ENCODE measurements at places on chromosomes 6 and 20.
A peak's percentile ranks its signal among the peaks of the same experiment; 100 is the strongest.

GRCh38 chr6:37555040-37555781 is 55.5 kb upstream of the CCDC167 start:
- peaks cover 6% of the 10 kb centered on the region for H3K27me3 ChIP-seq
- no peak for DNase-seq
- peaks cover 23% of the 10 kb centered on the region for H3K4me1 ChIP-seq
- H3K4me3 ChIP-seq: no peak overlapping the region
- H3K27ac ChIP-seq: no peak overlapping the region

DNA sequence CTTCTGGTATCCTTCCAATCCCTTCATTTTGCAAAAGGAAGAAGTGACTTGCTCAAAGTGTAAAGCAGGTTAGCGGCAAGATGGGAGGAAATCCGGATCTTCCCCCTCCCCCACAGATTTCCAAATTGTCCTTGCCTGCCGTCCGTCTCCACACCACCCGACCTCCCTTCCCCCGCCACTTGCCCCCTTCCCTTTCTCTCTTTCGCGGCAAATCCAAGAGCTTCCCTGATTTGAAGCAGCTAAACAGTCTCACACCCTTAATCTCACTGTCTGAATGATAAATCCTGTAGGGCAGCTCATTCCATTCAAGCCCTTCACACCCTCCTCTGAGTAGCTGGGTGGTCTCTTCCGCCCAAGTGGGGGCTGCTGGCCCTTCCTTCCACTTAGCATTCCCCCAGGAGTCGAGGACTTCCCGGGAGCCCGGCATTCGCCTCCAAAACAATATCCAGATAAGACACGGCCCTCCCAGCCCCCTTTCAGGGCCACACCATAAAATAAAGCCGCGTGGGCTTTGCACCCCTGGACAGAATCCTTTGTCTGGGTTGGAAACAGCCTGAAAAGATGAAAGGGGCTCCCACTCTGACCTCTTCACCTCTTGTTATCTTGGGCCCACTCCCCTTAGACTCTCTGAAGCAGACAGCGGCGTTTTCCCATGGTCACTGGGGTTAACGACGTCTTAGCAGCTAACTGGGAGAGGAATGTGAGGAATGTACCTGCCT is 44.0 kb upstream of the PIM1 start:
- DNase-seq: no peak
- no peaks in the 10 kb centered on the region for H3K27me3 ChIP-seq
- no peaks in the 10 kb centered on the region for H3K36me3 ChIP-seq
- peak overlapping the region; percentile 84 for H3K27ac ChIP-seq

GRCh38 chr6:7241160-7241559 is 71.8 kb downstream of the SSR1 start:
- H3K27ac ChIP-seq: peak overlapping the region; percentile 33
- no peak for DNase-seq
- peaks cover 3% of the 10 kb centered on the region for H3K36me3 ChIP-seq
- peaks cover 31% of the 10 kb centered on the region for H3K4me1 ChIP-seq
- H3K27me3 ChIP-seq: no peaks in the 10 kb centered on the region
- H3K4me3 ChIP-seq: no peak overlapping the region

GRCh38 chr6:167146135-167146534 is 11.6 kb downstream of the GPR31 start:
- peaks cover 10% of the 10 kb centered on the region for H3K4me1 ChIP-seq
- DNase-seq: no peak
- H3K4me3 ChIP-seq: no peak overlapping the region
- H3K27me3 ChIP-seq: peaks cover 33% of the 10 kb centered on the region
- H3K36me3 ChIP-seq: peaks cover 3% of the 10 kb centered on the region

GRCh38 chr6:16759646-16760515 is 1.4 kb downstream of the ATXN1 start:
- peak; percentile 97 for DNase-seq
- H3K4me1 ChIP-seq: peaks cover 62% of the 10 kb centered on the region
- H3K27ac ChIP-seq: peak overlapping the region; percentile 97

DNA sequence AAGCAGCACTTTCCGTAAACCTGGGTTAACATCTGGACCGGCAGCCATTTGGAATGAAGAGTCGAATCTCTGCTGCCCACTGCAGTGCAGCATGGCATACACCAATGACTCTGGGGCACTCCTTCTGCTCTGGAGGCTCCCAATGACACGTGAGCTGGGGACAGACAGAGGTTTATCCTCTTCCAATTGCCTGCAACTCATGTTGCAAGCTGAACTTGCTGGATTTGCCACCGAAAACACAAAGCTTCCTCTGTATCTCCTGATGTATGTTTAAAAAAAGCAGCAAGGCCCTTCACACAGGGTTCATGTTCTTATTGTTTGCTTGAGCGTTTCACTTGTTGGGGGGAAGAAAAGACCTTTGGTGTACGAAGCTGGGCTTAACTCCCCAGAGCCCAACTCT is 10.8 kb downstream of the NCOA5 start:
- no peak overlapping the region for H3K27ac ChIP-seq
- peaks cover 11% of the 10 kb centered on the region for H3K36me3 ChIP-seq
- no peak overlapping the region for H3K4me3 ChIP-seq
- no peaks in the 10 kb centered on the region for H3K27me3 ChIP-seq
- no peak for DNase-seq
- peaks cover 9% of the 10 kb centered on the region for H3K4me1 ChIP-seq

DNA sequence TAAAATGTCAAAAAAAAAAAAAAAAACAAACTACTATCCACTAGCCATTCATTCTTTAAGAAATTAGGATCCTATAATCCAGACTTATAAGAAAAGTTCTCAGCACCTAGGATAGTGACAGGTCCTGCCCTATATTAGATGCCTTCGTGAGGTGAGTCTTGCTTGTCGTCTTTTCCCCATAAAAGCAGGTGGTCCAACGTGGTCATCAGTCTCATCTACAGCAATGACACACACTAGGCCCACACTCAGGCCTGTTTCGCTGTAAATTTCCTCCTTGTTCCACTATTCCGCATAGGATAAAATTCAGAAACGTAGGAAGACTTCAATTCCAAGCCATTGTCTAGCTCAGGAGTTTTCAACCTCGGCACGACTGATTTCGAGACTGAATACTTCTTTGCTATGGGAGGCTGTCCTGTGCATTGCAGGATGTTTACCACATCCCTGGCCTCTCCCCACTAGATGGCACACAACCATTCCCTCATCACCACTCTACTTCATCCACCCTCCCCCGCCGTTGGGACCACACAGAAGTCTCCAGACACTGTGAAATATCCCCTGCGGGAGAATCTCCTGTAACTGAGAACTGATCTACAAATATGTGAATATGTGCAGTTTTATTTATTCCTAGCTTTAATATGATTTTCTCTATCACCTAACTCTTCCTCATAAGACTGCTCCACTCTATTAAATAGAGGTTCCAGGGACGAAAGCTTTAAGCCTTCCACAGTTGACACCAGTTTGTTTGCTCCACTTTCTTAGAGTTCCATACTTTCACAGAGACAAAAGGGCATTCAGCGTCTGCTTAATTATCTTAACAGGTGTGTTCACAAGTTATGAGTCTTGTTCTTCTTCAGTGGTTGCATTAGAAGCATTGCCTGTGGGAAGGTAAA is 346.3 kb downstream of the BMP2 start:
- H3K27me3 ChIP-seq: no peaks in the 10 kb centered on the region
- peaks cover 3% of the 10 kb centered on the region for H3K4me1 ChIP-seq
- no peaks in the 10 kb centered on the region for H3K36me3 ChIP-seq
- H3K27ac ChIP-seq: no peak overlapping the region
- H3K4me3 ChIP-seq: no peak overlapping the region
- no peak for DNase-seq

DNA sequence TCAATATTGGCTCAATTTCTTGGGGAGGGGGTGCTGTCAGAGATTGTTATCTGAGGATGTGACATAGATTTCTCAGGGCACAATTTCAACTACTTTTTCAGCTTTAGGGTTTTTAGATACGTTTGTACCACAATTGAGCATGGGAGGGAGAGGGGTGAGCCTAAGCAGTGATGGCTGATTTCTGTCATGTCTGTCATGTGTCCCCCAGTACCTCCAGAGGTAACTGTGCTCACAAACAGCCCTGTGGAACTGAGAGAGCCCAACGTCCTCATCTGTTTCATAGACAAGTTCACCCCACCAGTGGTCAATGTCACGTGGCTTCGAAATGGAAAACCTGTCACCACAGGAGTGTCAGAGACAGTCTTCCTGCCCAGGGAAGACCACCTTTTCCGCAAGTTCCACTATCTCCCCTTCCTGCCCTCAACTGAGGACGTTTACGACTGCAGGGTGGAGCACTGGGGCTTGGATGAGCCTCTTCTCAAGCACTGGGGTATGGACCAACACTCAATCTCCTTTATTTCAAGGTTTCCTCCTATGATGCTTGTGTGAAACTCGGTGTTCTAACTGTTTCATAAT is 3.4 kb downstream of the HLA-DRA start:
- H3K27me3 ChIP-seq: peaks cover 9% of the 10 kb centered on the region
- H3K36me3 ChIP-seq: no peaks in the 10 kb centered on the region
- no peak overlapping the region for H3K27ac ChIP-seq
- H3K4me3 ChIP-seq: no peak overlapping the region
- DNase-seq: no peak

DNA sequence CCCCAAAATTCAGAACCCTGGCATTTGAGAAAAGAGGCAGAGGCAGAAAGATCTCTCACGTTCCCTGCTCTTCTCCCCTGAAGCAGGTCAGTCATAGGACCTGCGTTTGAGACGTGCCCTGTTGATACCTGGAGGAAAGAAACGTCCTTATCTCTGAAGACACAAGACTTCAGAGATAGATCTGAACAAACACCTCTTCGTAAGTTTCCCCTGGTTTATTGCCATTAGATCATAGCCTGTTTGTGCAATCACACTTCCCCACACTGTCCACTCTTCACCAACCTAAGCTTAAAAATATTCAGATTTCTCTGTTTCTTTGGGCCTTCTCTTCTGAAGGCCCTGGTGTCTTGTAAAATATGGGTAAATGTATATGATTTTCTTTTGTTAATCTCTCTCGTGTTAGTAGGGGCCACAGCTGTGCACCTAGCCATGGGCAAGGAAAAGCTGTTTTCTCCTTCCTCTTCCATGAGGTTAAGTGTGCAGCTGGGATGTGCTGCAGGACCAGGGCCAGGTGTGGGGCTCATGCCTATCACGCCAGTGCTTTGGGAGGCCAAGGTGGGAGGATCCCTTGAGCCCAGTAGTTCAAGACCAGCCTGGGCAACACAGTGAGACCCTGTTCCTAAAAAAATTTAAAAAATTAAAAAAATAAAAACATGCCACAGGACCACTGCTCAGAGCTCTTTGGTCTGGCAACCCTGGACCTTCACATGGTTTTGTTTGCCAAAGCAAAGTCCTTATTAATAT is 4.7 kb upstream of the SLC22A2 start:
- peaks cover 12% of the 10 kb centered on the region for H3K27me3 ChIP-seq
- H3K4me3 ChIP-seq: no peak overlapping the region
- H3K36me3 ChIP-seq: no peaks in the 10 kb centered on the region
- no peak overlapping the region for H3K27ac ChIP-seq
- DNase-seq: no peak

- peaks cover 6% of the 10 kb centered on the region for H3K4me1 ChIP-seq
- peaks cover 5% of the 10 kb centered on the region for H3K27me3 ChIP-seq
- no peak overlapping the region for H3K4me3 ChIP-seq
- H3K27ac ChIP-seq: no peak overlapping the region
- DNase-seq: no peak
These were observed 149.5 kb downstream of the LRFN2 start for GRCh38 chr6:40437631-40438030.

- no peak overlapping the region for H3K4me3 ChIP-seq
- H3K27ac ChIP-seq: peak overlapping the region; percentile 55
- DNase-seq: no peak
- peaks cover 7% of the 10 kb centered on the region for H3K36me3 ChIP-seq
These were observed 29.5 kb downstream of the MTHFD1L start for GRCh38 chr6:150894935-150895552.

- H3K36me3 ChIP-seq: no peaks in the 10 kb centered on the region
- DNase-seq: no peak
- no peaks in the 10 kb centered on the region for H3K4me1 ChIP-seq
- peaks cover 30% of the 10 kb centered on the region for H3K27me3 ChIP-seq
- H3K4me3 ChIP-seq: no peak overlapping the region
These were observed 139.3 kb downstream of the TTLL2 start for GRCh38 chr6:167464177-167464576.

- no peak overlapping the region for H3K27ac ChIP-seq
- H3K36me3 ChIP-seq: no peaks in the 10 kb centered on the region
These were observed 3.6 kb downstream of the IPCEF1 start for GRCh38 chr6:154352898-154353585.

- H3K4me3 ChIP-seq: no peak overlapping the region
- H3K36me3 ChIP-seq: peaks cover 7% of the 10 kb centered on the region
- H3K4me1 ChIP-seq: no peaks in the 10 kb centered on the region
- no peak for DNase-seq
- H3K27me3 ChIP-seq: no peaks in the 10 kb centered on the region
These were observed 69.3 kb downstream of the NFATC2 start for GRCh38 chr20:51473256-51473655.

DNA sequence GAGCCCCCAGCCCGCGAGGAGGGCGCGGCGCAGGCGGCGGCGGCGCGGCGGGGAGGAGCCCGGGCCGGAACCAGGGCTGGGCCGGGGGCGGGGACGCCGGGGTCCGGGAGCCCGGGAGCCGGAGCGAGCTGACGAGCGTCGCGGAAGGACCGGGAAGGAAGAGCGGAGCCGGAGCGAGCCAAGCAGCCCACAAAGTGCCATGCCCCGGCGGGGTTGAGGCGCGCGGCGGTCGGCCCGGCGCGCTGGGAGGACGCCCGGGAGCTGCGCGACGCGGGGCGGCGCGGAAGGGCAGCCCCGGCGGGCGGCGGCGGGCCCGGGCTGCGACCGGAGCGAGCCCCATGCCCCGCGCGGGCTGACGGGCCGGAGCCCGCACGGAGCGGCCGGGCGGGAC is 289 bp downstream of the FOXP4 start:
- peaks cover 19% of the 10 kb centered on the region for H3K4me1 ChIP-seq
- H3K36me3 ChIP-seq: peaks cover under 1% of the 10 kb centered on the region
- no peak for DNase-seq
- peak overlapping the region; percentile 60 for H3K4me3 ChIP-seq
- no peak overlapping the region for H3K27ac ChIP-seq

DNA sequence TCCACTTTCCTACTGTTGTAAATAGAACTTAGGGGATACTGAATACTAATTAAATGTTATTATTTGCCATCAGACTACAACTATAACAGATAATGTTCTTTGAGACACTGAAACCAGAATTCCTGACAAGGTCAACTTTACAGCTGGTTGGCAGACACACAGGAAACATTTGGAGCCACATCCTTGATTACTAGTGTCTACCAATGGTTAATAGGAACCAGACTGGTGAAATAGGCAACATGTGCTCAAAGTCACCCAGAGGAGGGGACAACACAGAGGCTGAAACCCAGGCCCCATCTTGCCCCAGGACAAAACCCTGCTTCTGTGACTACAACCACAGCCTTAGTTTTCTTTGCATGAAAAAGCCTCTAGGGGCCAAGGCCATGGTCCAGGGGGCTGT is 47.8 kb upstream of the NT5E start:
- H3K4me1 ChIP-seq: peaks cover 78% of the 10 kb centered on the region
- no peak for DNase-seq
- no peaks in the 10 kb centered on the region for H3K36me3 ChIP-seq
- H3K27me3 ChIP-seq: no peaks in the 10 kb centered on the region
- no peak overlapping the region for H3K4me3 ChIP-seq

GRCh38 chr6:122069932-122070331 is 329.5 kb upstream of the HSF2 start:
- no peaks in the 10 kb centered on the region for H3K36me3 ChIP-seq
- H3K4me3 ChIP-seq: no peak overlapping the region
- H3K27ac ChIP-seq: no peak overlapping the region
